Inflammatory macrophage treated with lipopolysaccharide for 4 hours (primary cell): ENCODE measurements at places on chromosomes 7 and 10.

- DNase-seq: peak; percentile 65
Observed at GRCh38 chr10:70267161-70267933, 16.5 kb downstream of the NPFFR1 start.

DNA sequence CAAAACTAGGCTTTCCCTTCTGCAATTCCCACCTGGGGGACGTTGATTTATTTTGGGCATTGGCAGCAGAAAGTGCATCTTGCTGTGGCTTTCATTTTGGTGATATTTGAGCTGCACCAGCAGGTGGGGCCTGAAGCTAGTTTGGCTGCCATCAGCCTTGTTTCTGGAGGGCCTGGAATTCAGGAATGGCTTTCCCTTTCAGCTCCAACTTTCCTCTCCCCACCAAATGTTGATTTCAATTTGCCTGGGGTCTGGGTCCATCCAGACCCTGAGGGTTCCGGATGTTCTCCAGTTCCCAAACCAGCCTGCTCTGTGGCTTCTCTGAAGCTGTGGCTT, 640.4 kb downstream of the TYW1 start:
- DNase-seq: no peak

- DNase-seq: no peak
Observed at GRCh38 chr10:18005781-18006456, 54.2 kb downstream of the SLC39A12 start.

- no peak for DNase-seq
Observed at GRCh38 chr7:54798530-54798929, 39.5 kb upstream of the SEC61G start.

GRCh38 chr7:106522696-106523095, 138.3 kb downstream of the CCDC71L start:
- DNase-seq: no peak

GRCh38 chr10:716821-717220, 27.4 kb upstream of the DIP2C start:
- DNase-seq: no peak
